Kidney (tissue), 22 donors: ENCODE measurements at places on chromosomes 5 and 9. TPM values are rescaled to one million over a fixed set of nuclear protein-coding genes. Genes with fewer than 3 reads are reported as not detected.

ST8SIA4 gene
- 0.69 TPM for polyA plus RNA-seq

- no peak for DNase-seq
Observed at GRCh38 chr9:134643222-134643671, 1.6 kb downstream of the COL5A1 start.

RLN2 gene
- 3.5 TPM for polyA plus RNA-seq

PCSK1 gene
- polyA plus RNA-seq: 0.13 TPM

TRIP13 gene
- 0.86 TPM for polyA plus RNA-seq

- DNase-seq: no peak
Observed at GRCh38 chr9:87554976-87555375, 57.3 kb downstream of the DAPK1 start.

DNA sequence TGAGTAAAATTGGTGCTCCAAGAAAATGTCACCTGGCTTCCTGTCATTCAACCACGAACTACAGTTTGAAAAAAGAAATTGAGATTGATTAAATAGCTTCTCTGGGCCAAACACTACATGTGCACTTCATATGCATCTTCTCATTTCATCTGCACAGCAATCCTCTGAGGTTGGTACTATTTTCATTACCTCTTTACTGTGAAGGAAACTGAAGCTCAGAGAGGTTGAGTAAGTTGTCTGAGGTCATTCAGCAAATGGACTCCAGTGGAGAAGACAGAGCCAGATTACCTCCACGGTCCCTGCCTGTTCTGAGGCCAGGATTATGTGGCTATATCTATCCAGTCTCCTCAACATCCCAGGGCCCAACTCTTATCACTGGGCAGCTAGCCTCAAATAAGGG, 46.5 kb downstream of the SLC6A7 start:
- no peak for DNase-seq

DNA sequence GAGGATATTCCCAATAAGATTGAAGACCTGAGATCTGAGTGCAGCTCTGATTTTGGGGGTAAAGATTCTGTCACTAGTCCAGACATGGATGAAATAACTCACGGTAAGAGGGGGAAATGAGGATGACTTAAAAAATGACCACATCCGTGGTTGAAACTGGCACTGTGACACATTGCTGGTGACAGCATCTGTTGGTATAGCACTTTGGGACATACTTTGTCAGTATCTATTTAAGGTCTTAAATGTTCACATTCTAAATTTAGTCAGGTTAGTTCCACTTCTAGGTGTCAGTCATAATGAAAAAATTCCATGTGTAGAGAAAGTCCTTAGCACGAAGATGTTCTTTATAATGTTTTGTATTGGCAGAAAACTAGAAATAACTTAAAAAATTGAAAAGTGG, 70.9 kb downstream of the GAPVD1 start:
- DNase-seq: no peak

- DNase-seq: no peak
Observed at GRCh38 chr5:102561894-102562760, 63.3 kb upstream of the SLCO6A1 start.

DNA sequence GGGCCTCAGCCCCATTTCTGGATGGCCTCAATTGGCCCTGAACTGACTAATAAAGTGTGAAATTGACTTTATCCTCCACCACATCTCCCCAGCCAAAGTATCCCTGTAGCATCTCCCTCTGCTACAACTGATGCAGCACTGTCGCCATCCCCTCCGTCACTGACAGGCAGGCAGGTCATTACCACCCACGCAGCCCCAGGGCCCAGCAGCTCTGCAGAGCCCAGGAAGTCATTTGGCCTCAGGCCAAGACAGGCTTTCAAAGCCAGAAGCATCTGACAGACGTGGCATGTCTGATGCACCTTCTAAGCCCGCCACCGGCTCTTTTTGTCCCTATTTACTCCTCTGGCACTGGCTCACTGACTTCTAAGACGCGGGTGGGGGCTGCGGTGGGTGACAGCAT, 65.3 kb downstream of the ARHGEF37 start:
- no peak for DNase-seq

- DNase-seq: no peak
Observed at GRCh38 chr5:74028976-74029375, 403.0 kb downstream of the ARHGEF28 start.

- DNase-seq: no peak
Observed at GRCh38 chr5:157719245-157719644, 12.0 kb upstream of the THG1L start.

GRCh38 chr5:64451551-64451950, 54.3 kb upstream of the RGS7BP start:
- no peak for DNase-seq

DNA sequence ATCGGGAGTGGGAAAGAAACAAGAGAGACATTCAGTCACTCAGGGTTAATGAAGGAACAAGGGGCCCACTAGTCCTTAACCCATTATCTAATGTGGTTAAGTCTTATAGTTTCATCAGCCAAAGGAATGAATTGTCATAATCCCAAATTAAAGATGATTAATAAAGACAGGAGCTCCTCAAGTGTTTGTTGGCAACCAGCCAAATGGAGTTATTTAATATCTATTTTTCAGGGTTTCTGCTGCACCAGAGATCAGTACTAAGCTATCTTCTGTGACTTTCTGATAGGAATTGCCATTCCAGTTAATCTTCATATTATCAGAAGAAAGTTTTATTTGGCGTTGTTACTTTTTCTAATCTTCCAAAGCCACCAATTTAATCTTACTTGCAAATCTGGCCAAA, 34.0 kb upstream of the FCHO2 start:
- no peak for DNase-seq

GRCh38 chr5:72477176-72477575, 30.0 kb downstream of the ZNF366 start:
- no peak for DNase-seq

DNA sequence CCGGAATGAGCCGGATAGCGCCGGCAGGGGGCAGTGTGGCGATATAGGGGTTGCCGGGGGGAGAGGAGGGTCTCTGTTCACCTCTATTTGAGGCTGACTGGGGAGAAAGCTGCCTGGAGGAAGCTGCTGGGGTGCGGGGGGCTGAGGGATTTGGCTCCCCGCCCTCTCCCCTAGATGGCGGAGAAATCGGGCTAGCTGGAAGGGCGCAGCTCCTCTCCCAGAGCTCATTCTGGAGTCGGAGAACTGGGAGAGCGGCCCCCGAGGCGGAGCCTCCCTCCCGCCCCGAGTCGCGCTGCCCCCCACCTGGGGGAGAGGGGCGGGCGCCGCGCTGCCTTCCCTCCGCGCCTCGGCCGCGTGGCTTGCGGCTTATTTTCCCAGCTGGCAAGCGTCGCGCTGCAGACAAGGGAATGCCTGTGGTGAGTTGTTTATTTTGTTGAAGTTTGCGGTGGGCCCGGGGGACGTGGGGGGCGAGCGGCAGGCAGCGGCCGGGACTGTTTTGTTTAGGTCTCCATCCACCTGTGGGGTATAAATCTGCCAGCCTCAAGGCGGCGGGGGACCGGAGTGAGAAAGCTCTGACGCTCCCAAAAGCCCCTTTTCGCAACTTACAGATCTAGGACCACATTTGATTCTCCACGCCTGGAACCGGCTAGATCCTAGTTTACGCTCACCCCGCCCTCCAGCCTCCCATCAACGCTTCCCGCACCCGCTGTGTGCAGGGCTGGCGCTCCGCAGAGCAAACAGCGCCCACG, 4.1 kb upstream of the RGMB start:
- peak; percentile 78 for DNase-seq

NMUR2 gene
- 0.30 TPM for polyA plus RNA-seq

C5orf52 gene
- polyA plus RNA-seq: not detected

ZNF454 gene
- polyA plus RNA-seq: 0.77 TPM

- no peak for DNase-seq
Observed at GRCh38 chr5:54205918-54206317, 104.5 kb downstream of the ARL15 start.

DNA sequence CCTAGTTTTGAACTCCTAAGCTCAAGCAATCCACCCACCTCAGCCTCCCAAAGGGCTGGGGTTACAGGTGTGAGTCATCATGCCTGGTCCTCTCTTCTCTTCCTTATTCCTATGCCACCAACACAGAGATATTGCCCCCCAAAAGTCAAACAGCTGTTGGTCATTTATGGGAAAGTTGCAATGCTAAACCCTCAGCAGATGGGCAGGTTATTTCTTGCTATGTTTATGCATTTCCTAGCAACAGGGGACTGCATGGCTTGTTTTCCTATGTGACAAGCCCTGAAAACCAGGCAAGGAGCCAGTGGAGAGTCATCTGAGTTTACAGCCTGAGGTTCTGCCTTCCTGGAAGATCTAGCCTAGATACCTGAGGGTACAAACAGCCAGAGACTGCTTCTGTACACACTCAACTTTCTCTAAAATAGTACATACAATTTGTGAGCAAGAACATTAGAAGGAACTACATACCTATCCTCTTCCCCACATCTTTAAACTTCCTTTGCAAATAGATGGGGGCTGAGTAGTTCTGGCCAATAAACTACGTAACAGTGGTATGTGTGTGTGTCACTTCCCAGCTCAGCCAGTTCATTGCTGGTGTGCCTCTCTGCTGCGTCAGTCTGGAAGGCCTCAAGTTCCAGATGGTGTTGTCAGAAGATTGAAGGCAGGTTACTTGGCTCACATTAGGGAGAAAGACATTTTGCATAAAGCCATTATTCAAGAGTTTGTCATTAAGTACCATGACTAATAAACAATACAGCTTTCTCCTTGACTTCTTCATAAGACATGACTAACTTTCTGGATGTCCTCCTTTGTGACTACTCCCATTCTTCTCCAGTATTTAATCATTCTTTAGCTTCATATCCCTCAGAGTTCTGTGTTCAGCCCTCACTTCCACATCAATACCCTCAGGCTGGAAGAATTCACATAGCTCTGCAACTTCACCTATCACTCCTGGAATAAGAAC, 65.3 kb downstream of the CSNK1A1 start:
- no peak for DNase-seq

DNA sequence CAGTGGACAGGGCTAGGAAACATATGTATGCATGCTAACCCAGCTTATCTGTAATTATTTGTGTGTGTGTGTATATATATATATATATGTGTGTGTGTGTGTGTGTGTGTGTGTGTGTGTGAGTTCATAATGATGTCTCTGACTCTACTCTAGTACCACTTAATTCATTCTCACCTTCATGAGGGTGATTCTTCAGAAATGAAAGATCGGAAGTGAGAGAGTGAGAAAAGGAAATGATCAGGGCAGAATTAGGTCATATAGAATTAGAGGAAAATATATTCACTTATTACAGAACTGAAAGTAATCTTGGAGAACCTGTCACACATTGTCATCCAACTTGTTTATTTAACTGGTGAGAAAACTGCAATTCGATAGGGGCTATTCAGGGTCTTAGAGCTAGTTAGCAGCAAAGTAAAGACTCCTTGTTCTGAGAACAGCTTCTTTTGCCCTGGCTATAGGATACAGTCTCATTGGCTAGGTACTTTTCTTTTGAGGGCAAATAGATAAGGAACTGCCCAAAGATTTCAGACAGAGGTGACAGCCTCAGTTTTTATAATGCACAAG, 58.8 kb downstream of the C9orf153 start:
- no peak for DNase-seq

GRCh38 chr9:70492319-70492777, 77.9 kb upstream of the KLF9 start:
- DNase-seq: no peak

GRCh38 chr9:18233776-18234445, 240.0 kb upstream of the ADAMTSL1 start:
- no peak for DNase-seq

C9orf153 gene
- not detected for polyA plus RNA-seq

PCDHGA1 gene
- 0.19 TPM for polyA plus RNA-seq
